Spinal cord (tissue), 10 donors: ENCODE measurements at places on chromosomes 5 and 9. TPM values are rescaled to one million over a fixed set of nuclear protein-coding genes. Genes with fewer than 3 reads are reported as not detected.
A peak's percentile ranks its signal among the peaks of the same experiment; 100 is the strongest.

Gene FSD1L
- 17.6 TPM for polyA plus RNA-seq

Gene DMRT3
- 0.72 TPM for polyA plus RNA-seq

Gene ARHGEF39
- polyA plus RNA-seq: 4.5 TPM

GRCh38 chr9:36486329-36486932 lies 86.3 kb upstream of the MELK start:
- H3K27ac ChIP-seq: peak overlapping the region; percentile 77
- peak overlapping the region; percentile 76 for H3K4me3 ChIP-seq
- DNase-seq: peak; percentile 55
- H3K27me3 ChIP-seq: no peaks in the 10 kb centered on the region

DNA sequence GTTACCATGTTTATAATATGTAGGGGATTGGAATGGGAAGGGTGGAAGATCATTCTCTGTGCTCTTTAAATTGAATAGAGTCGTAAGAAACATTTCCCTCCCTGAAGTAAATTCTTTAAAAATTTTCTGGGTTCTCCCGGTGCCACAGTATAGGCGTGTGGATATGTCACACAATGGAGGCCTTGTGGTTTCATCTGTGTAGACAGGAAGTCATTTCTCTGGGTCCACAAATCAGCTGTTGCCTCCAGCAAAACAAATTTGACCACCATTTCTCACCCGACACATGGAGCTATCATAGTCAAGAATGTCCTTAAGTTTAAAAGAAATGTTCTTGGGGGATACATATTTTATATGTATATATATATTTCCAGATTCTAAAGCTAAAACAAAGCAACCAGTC lies 17.4 kb downstream of the CEP78 start:
- H3K27ac ChIP-seq: no peak overlapping the region
- DNase-seq: no peak
- H3K4me3 ChIP-seq: no peak overlapping the region
- no peaks in the 10 kb centered on the region for H3K27me3 ChIP-seq
- H3K4me1 ChIP-seq: no peaks in the 10 kb centered on the region
- peaks cover 4% of the 10 kb centered on the region for H3K36me3 ChIP-seq
